T-cell (primary cell): ENCODE measurements at places on chromosomes 7 and 10.

GRCh38 chr10:11870461-11870780 lies 47.3 kb downstream of the PROSER2 start:
- no peak for DNase-seq

GRCh38 chr7:713488-714230 lies 12.8 kb upstream of the DNAAF5 start:
- DNase-seq, result no peak

GRCh38 chr7:145216866-145217265 lies 381.0 kb upstream of the TPK1 start:
- DNase-seq, result no peak

DNA sequence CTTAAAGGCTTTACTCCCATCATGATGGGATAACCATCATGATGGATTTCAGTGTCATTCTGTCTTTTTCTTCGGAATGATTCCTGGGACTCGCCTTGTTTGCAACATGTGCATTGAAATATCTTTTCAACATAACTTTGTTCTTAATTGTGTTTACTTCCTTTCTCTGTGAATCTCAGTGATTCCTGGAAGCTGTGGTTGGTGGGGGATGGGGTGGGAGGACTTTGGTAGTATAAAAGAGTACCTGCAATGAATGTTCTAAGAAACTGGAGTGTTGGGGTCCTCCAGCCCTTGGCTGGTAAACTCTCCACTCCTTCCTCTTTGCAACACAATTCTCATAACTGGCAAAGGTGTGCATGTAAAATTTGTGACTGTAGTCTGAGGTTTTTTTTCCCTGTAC lies 11.5 kb upstream of the SH2D4B start:
- DNase-seq, result no peak

DNA sequence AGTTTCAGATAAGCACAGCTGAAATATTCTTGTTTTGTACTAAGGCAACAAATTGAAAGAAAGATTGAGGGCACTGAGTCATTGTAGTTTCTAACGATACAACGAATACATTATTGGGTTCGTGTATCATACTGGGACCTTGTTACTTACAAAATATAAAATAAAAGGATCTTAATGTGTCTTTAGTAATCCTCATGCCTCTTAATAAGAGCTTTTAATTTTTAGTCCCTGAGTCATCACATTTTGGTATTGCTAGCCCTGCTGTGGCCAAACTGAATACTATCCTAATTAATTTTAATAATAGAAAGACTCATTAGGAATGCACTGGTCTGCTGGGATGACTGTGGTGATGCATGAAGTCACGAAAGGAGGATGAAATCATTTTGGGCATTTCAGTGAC lies 309.7 kb downstream of the EXOC4 start:
- DNase-seq, result no peak

DNA sequence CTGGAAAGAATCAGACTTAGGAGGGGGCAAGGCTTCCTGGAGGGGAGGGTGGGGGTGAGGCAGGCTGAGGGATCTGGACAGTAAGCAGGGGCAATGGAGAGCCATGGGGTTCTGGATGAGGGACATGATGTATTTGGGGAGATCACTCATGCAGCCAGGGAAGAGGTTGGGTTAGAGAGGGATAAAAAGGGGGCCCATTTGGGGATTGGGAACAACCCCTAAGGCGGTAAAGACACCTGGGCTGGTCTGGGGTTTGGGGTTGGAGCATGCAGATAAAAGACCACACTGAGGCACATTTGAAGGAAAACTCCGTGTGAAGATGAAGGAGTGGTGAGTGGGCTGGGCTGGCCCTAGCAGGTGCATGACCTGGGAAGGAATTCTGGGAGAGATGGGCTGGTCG lies 30.8 kb downstream of the HIF1AN start:
- no peak for DNase-seq

DNA sequence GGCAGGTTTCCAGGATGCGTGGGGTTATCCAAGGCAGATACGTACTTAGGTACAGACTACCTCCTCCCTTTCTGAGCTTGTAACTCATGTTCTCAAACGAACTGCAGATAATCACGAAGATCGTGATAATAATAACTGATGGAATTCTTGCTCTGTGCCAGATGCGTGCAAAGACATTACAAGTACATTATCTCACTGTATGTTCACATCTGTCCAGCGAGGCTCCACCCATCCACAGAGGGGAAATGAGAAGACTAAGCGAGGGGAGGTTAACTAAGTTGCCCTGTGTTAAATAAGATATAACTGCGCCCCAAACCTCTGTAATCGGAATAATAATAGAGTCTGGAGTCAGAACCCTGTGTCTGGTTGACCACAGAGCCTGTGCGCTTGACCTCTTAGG lies 1.9 kb downstream of the GALNT17 start:
- DNase-seq, result no peak

DNA sequence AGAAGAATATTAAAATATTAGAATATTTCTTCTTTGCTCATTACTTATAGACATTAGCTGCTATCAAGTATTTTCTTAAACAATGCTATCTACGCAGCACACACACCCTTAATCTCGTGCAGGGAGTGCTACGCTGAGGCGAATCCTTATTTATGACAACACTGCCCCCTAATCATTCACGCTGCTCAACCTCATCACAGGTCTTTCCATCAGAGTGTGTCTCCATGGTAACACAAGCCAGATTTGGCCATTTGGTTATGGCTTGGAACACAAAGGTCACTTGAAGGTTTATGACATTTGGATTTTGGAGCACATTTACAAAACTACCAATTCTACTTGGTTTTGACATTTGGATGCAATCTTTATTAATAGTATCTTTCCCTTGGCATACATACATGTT lies 45.4 kb upstream of the MYO3A start:
- no peak for DNase-seq

DNA sequence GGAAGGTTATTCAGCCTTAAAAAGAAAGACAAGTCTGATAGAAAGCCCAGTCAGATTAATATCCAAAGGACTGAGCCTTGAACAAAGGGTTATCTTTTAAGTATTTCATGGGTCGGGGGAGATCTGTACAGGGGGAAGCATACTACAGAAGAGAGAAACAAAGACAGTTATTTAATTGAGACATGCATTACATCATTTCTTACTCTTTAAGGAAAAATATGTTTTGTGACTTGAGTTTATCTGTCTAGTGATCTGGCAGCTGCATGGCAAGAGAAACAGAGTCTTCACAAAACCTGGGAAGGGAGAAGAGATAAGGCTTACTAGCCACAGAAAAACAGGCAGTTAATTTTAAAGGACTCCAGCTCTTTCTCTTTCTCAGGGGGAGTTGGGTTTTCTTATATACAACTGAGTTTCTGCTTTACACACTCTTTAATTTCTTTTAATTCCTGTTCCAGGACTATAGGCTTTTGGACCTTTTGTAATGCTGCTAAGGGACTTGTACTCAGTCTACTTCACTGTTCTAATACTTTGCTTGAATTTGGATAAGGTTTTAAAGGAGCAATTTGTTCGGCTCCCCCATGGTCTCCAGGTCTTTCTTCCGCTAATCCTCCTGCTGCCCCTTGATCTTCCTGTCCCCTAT lies 20.9 kb upstream of the CYP3A43 start:
- no peak for DNase-seq

DNA sequence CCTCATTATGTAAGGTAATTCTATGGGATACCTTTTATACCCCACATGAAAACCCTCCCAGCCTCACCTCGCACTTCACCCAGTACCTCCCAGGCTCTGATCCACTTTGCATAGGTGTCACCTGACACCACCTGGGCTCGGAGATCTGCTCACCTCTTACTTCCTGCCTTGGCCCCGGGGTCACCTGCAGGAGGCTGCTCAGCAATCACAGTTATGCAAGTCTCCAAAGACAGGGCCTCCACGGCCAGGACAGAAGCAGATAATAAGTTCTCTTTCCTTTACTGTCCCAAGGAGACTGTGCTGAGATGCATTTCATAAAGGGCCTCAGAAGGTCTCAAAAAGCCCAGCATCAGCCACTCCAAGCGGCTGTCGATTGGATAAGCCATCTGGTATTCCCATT lies 112.4 kb upstream of the PPP2R2D start:
- DNase-seq, result no peak

GRCh38 chr7:85341121-85341520 lies 154.3 kb upstream of the SEMA3D start:
- DNase-seq, result no peak
